CD4-positive, CD25-positive, alpha-beta regulatory T cell (primary cell): ENCODE measurements at places on chromosomes 7 and 10. TPM values are rescaled to one million over a fixed set of nuclear protein-coding genes. Genes with fewer than 3 reads are reported as not detected.

Gene CUBN
- total RNA-seq, result 4.7 TPM

GRCh38 chr10:23918839-23919238, 290.1 kb upstream of the KIAA1217 start:
- H3K27ac ChIP-seq, result no peak overlapping the region

DNA sequence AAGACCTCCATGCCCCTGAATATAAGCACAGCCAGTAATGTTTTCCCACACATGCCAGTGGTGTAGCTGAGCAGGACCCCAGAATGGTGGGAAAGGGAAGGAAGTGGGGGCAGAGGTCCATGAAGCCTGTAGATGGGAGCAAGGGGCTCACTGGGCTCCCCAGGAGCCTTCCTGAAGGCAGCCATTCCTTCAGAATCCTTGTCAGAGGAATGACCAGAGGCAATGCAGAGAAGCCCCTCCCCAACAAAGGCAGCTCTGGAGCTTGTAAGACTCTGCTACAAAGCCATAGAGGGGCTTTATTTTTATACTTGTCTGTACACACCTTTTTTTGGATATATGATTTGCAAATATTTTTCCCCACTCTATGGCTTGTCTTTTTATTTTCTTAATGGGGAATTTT, 165.0 kb upstream of the TCF7L2 start:
- H3K27ac ChIP-seq, result no peak overlapping the region
- H3K27me3 ChIP-seq, result no peaks in the 10 kb centered on the region

DNA sequence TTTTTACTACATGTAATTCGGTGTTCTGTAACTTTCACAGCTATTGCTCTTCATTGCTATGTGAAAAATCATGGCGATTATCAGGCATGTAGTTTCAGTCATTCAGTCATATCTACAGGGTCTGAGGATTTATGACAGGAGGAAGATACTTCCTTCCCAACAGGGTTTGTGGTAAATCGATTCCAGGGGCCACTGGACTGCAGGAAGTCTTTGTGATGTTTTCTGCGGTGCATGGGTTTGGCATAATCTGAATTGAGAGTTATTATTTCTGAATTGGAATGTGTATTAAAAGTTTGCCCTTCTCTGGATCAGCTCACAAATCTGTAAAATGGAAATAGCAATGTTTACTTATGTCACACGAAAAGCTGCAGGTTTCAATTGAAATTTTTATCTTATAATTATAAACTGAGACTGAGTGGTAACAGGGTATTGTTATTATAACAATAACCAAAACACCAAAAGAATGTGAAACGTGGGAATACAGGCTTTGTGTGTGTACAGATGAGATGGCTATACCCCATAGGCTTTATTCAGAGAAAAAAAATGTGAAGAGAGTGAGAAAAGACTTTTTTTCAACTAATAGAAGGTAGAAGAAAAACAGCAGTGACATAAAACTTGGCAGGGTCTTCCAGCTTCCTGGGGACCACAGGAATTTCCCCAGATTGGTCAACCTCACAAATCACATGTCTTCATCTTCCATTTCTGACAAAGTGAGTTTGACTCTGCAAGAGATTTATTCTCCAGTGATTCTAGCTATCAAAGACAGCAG, 307.7 kb upstream of the NFE2L3 start:
- no peak overlapping the region for H3K27ac ChIP-seq
- H3K27me3 ChIP-seq, result peaks cover 15% of the 10 kb centered on the region
- no peak for DNase-seq
- no peak overlapping the region for H3K4me3 ChIP-seq

DNA sequence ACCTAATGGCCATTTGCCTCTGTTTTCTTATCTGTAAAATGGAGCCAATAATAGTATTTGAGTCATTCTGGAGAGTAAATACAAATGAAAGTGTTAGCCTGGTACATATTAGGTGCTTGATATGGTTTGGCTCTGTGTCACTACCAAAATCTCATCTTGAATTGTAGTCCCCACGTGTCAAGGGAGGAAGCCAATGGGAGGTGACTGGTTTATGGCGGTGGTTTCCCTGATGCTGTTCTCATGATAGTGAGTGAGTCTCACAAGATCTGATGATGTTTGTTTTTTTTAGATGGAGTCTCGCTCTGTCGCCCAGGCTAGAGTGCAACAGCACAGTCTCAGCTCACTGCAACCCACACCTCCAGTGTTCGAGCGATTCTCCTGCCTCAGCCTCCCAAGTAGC, 194.0 kb upstream of the SEMA3E start:
- no peaks in the 10 kb centered on the region for H3K27me3 ChIP-seq
- H3K36me3 ChIP-seq, result no peaks in the 10 kb centered on the region
- no peak overlapping the region for H3K4me3 ChIP-seq
- H3K27ac ChIP-seq, result no peak overlapping the region
- DNase-seq, result no peak
- no peaks in the 10 kb centered on the region for H3K4me1 ChIP-seq

DNA sequence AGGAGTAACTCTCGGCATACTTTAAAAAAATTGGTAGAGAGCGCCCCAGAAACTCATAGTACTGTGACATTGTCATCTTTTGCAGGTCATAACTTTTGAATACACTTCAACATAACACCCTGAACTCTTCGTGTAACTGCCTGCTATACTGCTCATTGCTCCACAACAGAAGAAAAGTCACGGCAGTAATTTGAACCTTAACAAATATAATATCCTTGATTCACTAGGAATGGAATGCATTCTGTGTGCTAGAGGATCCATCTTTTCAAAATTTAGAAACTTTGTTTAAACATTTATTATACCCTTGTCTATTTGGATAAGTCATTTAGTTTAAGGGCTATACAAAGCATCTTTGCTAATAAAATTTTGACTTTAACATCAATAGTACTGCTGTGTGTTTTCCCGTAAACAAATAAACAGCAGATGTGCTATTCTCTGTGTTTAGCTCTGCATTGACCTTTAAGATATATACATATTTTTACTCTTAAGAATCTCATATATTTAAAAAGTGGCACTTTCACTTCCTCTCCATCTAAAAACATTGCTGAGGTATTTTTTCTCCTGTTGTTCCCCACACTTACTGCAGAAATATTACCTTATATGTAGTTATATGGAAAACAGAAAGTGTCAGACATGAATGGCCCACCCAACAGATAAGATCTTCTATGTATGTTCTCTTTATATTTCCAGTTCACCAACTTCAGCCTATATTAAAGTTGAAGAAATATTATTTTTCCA, 217.6 kb upstream of the TMEM229A start:
- H3K27ac ChIP-seq, result no peak overlapping the region
- H3K27me3 ChIP-seq, result no peaks in the 10 kb centered on the region
- no peaks in the 10 kb centered on the region for H3K36me3 ChIP-seq
- H3K4me1 ChIP-seq, result no peaks in the 10 kb centered on the region
- H3K4me3 ChIP-seq, result no peak overlapping the region
